ENCODE measurements at places on chromosomes 6 and 20.

- DNase-seq, result no peak
Observed at GRCh38 chr6:56278171-56278591, 30.8 kb upstream of the COL21A1 start.

DNA sequence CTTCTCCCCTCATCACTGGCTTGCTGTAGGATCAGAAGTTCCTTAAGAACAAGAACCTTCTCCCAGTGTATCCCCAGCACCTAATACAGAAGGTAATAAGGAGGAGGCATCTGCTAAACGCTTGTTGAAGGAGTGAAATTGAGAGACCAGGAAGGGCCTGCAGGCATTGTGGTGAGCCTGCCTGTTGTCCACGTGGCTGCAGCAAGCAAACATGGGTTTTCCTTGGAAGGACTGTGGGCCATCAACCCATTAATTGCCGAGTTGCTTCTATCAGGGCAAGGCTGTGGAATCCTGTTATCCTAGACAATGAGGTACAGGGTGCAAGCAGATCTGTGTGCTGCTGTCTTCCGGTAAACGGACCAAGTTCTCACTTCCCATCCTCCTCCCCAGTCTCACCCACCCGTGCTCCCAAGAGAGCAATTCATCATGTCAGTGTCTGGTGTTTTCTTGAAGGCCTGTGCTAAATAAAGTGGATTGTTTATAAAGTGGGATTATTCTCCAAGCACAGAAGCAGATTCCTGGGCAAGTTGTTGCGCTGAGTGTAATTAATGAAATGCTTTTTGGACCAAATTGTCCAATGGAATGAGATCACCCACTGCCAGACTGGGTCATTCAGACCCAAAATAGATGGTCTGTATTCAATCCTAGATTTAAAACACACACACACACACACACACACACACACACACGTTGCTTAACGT lies 164.6 kb upstream of the CDYL start:
- DNase-seq, result no peak

- no peak for DNase-seq
Observed at GRCh38 chr6:152127432-152128165, 320.1 kb downstream of the ESR1 start.

DNA sequence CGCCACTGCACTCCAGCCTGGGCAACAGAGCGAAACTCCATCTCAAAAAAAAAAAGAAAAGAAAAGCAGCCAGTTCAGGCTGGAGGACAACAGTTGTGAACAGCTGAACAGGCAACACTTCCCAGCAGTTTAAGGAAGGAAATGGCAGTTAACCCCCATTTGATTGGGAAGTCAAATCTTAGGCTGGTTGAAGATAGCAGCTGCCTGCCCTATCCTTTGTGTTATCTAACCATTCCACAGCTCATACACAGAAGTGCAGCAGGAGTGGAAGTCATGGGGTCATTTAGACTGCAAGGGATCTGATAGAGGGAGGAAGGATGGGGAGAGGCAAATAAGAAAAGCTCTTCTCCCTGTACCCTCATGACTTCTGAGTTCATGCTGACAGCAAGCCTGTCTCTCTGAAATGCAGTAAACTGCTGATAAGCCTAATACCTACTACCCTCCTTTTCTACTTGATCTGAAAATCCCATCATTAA lies 35.3 kb downstream of the KCTD20 start:
- DNase-seq, result no peak

- no peak for DNase-seq
Observed at GRCh38 chr6:147135211-147135681, 69.0 kb upstream of the STXBP5 start.

- DNase-seq, result no peak
Observed at GRCh38 chr20:32648761-32649650, 24.7 kb downstream of the C20orf203 start.

DNA sequence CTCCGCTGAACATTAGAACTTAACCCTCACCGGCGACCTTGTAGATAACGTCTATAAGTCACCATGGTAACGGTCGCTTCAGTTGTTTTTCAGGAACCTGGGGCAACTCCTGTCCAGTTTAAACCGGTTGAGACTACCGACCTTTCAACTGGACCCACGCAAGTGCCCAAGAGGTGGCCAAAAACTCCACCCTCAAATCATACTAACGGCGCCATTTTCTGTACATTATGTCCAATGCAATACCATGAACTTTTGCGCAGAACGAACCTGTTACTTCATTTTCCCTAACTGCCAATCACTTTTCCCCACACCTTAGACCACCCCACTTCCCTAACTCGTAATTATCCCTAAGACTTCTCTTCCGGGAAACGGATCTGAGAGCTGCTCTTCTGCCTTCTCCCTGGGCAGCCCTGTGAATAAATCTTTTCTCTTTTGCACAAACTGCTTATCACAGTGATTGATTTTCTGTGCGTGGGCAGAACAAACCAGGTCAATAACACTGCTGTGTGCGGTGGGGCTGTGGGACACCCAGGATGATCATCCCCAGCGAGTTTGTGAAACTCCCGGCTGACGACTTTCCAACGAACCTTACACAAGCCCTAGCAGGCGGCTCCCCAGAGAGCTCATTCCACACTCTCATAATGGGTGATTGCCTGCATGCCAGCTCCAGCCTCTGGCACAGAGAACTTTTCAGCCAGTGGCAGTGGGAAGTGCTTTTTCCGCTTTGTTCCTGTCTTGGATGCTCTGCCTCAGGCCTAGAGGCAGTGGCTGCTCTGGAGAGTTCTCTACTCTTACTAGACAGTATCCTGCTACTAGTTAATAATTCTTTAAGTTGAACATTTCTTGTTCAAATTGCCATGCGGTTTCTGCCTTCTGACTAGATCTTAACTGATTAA lies 28.6 kb downstream of the GPX5 start:
- DNase-seq, result no peak

DNA sequence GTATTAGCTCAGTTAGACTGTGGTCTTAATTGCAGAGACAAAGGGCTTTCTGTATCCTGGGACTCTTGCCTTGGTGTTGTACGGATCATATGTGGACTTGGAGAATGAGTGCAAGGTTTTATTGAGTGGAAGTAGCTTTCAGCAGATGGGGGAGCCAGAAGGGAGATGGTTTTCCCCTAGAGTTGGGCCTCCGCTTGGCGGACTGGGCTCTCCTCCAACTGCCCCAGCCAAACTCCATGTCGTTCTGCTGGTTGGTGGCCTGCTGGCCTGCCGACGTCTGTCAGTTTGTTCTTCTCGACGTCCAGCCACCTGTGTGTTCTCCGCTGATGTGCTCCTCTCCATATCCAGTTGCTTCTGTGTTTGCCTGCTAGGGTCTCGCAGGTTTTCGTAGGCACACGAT lies 189.5 kb upstream of the FLRT3 start:
- DNase-seq, result no peak

DNA sequence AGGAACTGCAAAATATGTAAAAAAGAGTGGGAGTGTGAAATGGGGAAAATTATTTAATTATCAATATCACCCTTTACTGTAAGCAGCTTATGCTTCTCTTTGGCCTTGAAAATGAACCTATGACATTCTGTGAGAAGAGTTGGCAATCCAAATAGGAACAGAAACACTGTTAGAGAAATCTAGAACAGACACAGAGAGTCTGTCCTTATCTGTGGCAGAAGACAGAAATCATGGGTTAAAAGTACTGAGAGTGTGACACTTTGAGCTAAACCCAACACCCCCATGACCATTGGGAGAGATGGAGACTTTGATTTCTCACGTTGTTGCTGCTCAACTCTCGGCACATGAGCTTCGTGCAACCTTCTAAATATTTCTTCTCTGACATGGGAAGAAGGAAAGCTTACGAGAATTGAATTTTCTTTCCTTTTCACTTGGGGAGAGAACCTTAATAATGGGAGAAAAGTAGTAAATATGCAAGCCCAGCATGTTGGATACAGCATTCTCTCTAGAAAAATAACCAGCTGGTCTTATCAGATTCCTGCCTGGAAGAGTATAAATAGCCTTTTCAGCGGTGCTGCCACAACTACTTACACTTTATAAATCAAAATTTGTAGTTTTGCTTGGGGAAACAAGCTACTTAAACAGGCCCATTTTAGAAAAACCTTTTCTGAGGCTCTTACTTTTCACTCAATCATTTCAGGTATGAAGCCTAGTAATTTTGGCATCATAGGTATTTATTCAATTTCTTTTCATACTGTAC lies 49.4 kb upstream of the NOX3 start:
- DNase-seq, result no peak

GRCh38 chr6:12075067-12075563 lies 63.0 kb downstream of the HIVEP1 start:
- no peak for DNase-seq

Data from esophagus squamous epithelium (tissue), 5 donors.